ENCODE measurements at places on chromosomes 7 and 10.
A peak's percentile ranks its signal among the peaks of the same experiment; 100 is the strongest.

GRCh38 chr7:15889507-15889906, 203.0 kb upstream of the MEOX2 start:
- no peak for DNase-seq

DNA sequence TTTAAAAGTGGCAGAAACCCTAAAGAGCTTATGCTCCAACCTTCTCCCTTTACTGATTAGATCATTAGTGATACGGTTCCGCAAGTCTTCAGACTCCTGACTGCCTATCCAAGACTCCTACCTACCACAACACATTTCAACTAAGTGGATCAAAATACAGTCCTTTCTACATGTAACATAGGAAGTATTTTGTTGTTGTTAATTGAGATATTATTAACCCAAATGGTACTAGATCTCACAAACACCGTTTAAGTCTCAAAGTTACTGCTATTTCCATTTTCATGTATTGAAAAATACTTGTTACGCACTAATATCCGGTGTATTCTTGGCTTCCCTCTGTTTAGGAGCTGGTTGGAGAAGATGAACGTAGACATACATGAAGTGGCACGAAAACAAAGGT, 1.1 kb downstream of the FAM237B start:
- no peak for DNase-seq

- DNase-seq = no peak
Measured at GRCh38 chr10:129972145-129972965, 8.3 kb upstream of the EBF3 start.

GRCh38 chr7:23299770-23300300, 696 bp downstream of the MALSU1 start:
- DNase-seq = no peak

GRCh38 chr10:13311177-13311575, 11.3 kb upstream of the PHYH start:
- no peak for DNase-seq

GRCh38 chr10:88833723-88834122, 17.9 kb downstream of the ANKRD22 start:
- no peak for DNase-seq

DNA sequence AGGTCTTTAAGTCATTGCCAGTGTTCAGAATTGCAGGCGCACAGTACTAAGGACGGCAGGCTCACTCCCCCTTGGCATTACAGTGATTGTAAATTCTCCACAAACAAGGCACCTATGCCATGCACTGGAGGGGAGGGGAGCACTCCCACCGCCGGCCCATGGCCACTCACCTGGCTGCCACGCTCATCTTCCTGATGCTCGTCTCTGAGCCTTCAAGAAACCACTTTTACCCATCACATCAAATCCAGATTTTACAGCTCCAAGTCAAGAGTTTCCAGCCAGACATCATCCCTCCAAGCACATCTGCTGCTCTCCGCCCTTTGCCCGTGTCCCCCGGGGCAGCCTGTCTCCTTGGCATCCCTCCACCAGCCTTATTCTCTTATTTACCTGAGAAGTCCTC, 350.2 kb upstream of the SHH start:
- DNase-seq = no peak

DNA sequence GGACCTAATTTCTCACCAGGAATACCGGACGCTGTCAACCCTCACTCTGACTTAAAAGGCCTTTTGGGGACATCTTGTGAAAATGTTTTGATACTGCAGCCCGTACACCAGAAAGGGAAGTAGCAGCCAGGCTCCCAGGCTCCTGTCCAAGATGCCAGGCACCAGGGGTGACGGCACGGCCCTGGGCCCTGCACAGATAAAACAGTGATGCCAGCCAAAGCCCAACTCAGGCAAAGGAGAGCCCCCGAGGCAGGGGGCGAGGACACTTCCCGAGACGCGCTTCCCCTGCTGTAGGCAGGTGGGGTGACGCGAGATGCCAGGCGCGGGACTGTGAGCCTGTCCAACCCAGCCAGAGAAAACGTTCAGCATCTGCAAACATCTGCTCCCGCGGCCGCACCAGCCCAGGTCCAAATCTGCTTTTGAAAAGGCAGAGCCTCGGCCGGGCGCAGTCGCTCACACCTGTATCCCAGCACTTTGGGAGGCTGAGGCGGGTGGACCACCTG, 15.7 kb downstream of the ZFAND2A start:
- DNase-seq = no peak

GRCh38 chr7:29167721-29168120, 21.4 kb upstream of the CPVL start:
- DNase-seq = no peak

- DNase-seq = no peak
Measured at GRCh38 chr10:86368987-86369386, 2.4 kb upstream of the GRID1 start.

- peak; percentile 7 for DNase-seq
Measured at GRCh38 chr10:79400146-79401004, 45.0 kb downstream of the ZCCHC24 start.

DNA sequence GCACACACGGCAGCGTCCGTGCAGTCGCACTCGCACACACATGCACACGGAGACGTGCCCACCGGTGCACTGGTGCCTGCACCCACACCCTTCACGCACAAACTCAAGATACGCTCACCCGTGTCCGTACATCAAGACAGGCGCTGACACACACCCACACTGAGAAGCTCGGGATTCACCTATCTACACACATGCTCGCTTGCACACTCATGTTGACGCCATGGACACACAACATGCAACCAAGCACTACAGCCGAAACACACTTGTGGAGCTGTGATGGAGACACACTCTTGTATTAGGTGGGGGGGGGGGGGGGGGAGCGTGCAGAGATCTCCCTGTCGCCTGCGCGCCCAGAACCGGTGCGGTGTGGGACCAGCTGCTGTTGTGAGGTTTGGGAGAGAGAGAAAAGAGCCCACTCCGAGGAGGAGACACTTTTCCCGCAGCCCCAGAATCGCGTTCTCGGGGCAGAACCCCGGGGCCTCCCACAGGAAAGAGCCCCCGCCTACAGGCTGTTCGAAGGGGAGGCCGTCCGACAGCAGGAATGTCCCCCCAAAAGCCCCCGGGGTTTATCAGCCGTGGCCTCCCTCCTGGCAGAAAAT, 605 bp upstream of the NFKB2 start:
- DNase-seq = no peak

GRCh38 chr10:72502581-72502980, 123.3 kb downstream of the MICU1 start:
- DNase-seq = no peak

DNA sequence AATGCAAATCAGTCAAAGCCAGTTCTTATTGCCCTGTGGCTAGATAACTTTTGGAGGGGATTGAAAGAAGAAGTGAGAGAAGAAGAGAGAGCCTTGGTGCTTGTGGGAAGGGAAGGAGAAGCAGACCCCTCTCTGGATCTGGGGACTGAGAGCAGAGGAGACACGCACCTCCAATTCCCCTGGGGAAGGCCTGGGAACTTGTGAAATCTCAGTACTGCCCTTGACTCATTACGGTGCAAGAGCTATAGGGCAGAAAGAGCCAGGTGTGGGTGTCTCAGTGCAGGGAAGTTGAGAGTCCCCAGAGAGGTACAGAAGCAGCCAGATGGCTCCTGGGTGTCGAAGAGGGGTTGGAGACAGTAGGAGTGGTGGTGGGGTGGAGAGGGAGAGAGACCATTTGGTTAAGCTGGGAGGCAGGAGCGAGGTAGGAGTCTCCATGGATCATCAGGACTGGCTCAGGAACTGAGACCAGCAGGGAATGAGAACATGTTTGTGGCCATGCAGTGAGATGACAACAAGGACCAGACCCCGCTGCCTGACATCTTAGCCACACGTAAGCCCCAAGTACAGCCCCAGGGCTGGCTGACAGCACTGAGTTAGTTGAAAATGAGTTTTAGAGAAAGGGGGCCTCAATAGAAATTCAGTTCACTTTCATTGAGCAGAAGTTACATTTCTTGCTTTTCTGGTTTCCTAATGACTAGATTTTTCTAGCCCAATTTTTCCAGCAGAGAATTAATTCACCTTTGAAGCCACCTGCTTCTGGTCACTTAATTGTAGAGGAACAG, 238.2 kb downstream of the BUB3 start:
- no peak for DNase-seq

GRCh38 chr7:108454674-108455550, 1.3 kb downstream of the NRCAM start:
- DNase-seq = no peak

- DNase-seq = no peak
Measured at GRCh38 chr7:42414028-42414427, 177.0 kb upstream of the GLI3 start.

- no peak for DNase-seq
Measured at GRCh38 chr10:102059987-102060386, 4.0 kb upstream of the ARMH3 start.

DNA sequence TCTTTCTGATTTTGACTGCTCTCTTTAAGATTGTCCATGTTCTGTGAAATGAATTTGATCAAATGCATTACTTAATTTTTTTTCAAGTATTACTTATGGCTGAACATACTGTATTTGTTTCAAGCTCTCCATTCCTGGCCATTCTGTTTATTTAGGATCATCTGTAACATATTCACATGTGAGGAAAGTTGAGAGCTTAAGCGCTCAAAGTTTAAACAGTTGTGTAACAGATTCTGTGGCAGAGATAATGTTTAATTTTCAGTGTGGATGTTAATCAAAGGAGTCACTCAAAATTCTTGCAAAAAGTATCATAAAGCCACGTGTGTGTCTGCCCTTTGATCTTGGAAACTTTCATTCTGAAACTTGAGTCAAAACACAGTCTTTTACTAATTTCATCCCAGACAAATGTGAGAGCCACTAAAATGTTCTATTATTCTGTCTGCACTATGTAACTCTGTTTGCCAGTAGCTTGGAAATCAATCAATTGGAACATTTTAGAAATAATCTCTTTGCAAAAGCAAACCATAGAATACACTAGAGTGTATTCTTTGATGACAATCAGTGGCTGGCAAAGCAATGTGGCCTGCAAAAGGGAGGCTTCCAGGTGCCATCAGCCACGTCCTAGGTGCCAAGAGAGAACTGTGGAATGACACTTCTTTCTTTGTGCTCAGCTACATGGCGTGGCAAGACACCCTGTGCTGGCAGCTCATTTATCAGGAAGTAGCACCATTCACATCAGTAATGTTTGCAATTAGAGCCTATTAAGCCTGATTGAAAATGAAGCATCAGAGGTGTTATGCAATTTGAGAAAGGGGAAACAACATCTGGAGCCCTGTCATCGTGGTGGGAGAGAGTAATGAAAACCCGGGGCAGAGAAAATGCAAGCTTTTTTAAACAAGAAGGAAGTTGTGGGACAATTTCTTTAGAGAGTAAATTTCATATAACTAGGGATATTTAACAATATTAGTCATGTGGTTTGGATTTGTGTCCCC, 40.9 kb downstream of the ARL5B start:
- DNase-seq = no peak

- no peak for DNase-seq
Measured at GRCh38 chr10:107545717-107546116, 381.2 kb upstream of the SORCS1 start.

DNA sequence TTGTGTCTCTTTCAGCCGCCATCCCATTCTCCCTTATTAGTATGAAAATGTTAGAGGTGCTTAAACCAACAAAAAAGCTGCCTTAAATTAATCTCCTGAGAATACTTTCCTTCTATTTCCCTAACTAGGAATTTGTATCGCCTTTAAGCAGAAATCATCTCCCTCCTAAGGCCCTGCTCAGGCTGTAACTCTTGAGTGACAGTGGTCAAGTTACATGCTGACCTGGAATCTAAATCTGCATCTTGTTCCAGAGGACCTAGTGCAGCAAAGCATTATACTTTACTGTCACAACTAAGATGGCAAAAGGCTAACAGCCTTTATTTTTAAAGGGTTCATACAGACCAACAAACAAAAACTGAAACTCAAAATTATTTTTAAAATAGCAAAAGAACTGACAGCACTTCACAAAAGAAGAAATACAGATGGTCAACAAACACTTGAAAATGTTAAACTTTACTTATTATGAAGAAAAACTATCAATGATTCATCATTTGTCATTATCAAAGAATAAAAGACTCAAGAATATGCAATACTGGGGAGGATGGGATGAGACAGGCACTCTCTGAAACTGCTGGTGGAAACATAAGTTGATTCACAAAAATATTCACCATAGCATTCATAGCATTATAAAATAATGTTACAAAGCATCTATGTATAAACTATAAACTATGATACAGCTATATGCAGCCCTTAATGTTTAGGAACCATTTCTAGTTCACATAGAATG, 11.0 kb downstream of the CYREN start:
- DNase-seq = no peak

GRCh38 chr10:113846036-113846435, 7.8 kb downstream of the DCLRE1A start:
- DNase-seq = no peak

DNA sequence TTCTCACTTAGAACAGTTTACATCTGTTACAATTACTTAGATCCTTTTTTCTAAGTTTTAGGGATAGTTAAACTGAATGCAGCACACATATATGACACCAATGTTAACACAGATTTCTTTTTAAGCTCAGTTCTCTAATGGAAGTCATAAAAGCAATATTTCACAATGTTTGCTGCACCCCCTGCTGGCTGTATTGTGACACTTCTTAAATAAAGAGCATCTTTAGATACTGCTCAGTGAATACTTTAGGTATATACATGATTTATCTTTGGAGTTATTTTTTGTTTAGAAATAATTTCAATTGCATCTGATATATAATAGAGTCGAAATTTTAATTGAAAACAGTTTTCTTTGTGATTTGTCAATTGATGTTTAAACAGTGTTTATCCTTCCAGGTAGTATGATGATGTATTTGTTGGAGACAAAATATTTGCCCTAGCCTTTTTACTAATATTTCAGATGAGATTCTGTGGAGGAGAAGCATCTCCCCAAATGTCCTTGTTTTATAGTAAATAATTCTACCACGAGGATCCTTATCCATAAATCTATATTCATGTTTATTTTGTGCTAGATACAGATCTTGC, 174.4 kb downstream of the ST7 start:
- no peak for DNase-seq

DNA sequence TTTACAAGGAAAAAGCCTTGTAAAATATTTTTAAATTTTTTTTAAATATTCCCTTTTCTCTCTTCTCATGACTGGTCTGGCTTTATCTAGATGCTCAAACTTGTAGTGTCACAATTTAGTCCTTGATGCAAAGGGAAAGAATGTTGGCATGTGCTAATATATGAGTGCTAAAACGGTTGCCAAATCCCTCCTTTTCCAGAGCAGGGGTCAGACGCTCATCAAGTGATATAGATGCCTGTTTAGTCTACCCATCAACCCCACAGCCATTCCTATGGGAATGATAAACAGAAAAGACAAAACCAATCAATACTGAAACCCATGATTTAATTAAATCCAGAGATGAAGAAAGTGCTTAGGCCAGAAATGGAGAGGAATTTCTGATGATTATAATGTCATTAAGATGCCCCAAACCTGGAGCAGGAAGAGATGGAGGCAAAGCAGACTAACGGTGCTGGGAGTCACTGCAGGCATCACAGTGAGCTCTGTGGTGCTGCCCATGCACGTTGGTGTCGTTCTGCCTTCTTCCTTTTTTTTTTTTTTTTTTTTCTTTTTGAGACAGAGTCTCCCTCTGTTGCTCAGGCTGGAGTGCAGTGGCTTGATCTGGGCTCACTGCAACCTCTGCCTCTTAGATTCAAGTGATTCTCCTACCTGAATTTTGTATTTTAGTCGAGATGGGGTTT, 210.1 kb upstream of the STK17A start:
- DNase-seq = no peak

GRCh38 chr10:127907411-127908105, 655 bp downstream of the PTPRE start:
- no peak for DNase-seq

GRCh38 chr7:71868797-71869196, 543.3 kb downstream of the CALN1 start:
- no peak for DNase-seq

Data from stimulated activated CD8-positive, alpha-beta memory T cell treated with anti-CD3 and anti-CD28 coated beads, Interleukin-4, amount 100 ng/mL, for 1 hour (primary cell).